ENCODE measurements at places on chromosomes 4 and X. TPM values are rescaled to one million over a fixed set of nuclear protein-coding genes. Genes with fewer than 3 reads are reported as not detected.

DNA sequence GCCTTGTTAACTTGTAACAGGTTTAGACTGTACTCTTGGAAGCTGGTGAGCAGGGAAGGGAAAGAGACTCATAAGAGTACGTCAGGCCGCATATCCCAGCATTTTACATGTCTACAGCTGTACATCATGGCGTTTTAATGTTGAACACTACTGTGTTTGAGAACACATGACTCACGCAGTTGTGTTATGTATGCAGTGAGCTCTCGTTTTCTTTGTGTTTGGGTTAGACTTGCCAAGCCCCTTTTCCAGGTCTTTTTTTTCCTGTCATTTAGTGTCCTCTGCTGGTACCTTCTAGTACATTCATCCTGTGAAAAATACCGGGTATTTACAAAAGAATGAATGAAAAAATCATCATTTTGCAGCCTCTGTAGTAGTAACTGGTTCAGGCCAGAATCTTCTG lies 35.3 kb downstream of the SMS start:
- DNase-seq = no peak

DNA sequence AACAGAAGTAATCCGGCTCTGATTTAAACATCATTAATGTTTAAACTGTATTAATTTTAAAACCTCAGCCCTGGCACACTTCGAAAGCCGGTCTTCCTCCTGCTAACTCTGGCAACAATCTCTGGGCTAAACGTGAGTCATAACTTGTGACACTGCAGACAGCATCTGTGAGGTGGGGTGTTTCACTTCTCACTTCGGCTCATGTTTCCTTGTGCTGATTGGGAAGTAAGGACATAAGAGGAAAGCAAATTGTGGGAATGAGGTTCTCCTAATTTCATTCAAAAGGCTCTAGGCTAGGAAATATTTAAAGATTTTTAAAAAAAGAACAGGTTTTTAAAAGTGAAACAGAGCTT lies 139.9 kb upstream of the USP9X start:
- DNase-seq = no peak

- no peak for DNase-seq
Observed at GRCh38 chr4:148173397-148174017, 268.7 kb downstream of the NR3C2 start.

GRCh38 chr4:122930862-122931261 lies 8.5 kb upstream of the NUDT6 start:
- no peak for DNase-seq

GRCh38 chr4:36516522-36517095 lies 235.2 kb downstream of the DTHD1 start:
- DNase-seq = no peak

GRCh38 chr4:150457802-150458201 lies 124.1 kb upstream of the MAB21L2 start:
- DNase-seq = no peak

DNA sequence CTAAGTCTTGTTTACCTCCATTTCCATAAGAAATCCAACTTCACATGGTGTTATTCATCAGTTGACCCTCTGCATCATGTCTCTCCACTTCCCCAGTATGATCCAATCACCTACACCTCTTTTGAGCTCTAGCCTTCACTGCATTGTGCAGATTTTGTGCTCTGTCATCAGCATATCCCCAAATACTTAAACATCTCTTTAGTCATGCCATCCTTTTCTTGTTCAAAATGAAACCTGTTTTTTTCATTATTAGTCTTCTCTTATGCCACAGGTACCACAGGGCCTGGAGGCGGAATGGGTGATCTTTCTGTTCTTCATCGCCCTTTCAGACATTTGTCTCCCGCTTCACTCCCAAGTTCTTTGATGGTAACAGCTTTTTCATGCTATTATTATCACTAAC lies 382.7 kb upstream of the GALNTL6 start:
- DNase-seq = no peak

DNA sequence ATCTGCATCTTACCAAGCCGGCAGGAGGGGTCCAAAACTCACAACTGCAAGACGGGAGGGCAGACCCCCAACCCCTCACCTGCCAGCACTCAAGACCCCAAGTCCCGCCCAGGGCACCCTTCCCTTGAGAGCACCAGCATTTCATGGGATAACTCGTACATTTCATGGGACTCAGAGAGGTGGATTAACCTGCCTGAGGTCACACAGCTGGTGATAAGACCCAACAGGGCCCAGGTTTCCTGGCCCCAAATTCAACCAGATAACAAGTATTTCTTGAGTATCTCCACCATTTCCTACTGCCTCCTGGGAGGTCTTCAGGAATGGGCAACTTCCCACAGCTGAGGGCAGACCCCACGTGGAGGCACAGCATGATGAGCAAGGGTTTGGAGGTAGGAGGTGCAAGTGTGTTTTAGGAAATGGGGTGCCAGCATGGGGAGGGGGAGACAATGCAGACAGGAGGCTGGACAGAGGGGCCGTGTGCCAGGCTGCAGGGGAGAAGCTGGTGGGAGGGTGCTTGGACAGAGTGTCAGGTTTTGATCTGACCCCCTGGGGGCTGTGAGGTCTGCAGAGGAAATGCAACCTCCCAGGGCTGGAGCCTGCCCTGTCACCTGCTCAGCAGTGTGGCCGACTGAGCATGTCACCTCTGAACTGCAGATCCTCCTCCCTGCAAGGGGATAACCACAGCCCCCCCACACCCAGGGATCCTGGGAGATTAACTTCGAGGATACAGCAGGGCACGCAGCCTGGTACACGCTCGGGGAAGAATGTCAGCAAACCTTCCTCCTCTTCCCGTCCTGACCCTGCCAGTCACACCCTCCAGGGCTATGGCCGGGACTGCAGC lies 4.4 kb downstream of the ADRA2C start:
- no peak for DNase-seq

- DNase-seq = no peak
Observed at GRCh38 chrX:114842181-114842580, 175.2 kb downstream of the IL13RA2 start.

- no peak for DNase-seq
Observed at GRCh38 chr4:189420572-189420971, 520.1 kb upstream of the FRG1 start.

DNA sequence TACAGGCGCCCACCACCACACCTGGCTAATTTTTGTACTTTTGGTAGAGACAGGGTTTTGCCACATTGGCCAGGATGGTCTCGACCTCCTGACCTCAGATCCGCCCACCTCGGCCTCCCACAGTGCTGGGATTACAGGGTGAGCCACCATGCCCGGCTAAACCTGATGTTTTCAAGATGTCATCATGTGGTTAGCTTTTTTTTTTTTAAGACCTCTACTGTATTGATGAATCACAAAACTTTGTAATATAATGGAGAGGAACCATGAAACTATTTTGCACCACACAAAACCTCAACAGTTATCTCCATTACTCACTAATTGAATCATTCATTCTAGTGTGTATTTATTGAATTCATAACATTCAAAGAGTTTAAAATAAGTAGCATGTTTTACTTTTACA lies 94.7 kb upstream of the NEIL3 start:
- DNase-seq = no peak

DNA sequence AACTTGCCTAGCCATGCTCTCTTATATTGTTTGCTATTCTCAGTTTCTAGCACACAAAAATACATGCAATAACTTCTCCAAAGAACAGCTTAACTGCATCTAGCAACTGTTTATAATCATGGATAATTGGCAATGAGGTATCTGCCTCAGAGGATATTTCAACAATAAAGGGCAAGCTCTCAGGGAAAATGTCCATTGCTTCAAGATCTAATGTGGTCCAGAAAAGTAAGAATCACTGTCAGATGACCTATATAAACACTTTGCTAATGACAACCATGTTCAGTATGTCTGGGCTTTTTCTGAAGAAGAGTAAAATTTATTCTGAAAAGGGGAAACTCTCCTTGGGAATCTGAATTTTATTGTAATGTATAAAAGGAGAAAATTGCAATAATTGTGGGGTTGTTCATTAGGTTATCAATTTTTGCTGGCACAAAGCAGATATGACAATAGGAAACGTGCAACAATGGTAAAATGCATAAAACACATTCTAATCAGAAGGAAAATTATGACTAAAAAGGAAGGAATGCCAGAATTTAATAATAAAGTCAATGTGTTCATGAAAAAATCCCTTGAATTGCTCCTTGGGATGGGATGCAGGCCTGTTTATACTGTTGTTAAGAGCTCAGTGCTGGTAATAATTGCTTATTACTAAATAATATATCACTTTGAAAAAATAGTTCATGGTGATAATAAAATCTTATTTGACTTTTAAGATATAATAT lies 90.3 kb downstream of the ANTXR2 start:
- no peak for DNase-seq

DNA sequence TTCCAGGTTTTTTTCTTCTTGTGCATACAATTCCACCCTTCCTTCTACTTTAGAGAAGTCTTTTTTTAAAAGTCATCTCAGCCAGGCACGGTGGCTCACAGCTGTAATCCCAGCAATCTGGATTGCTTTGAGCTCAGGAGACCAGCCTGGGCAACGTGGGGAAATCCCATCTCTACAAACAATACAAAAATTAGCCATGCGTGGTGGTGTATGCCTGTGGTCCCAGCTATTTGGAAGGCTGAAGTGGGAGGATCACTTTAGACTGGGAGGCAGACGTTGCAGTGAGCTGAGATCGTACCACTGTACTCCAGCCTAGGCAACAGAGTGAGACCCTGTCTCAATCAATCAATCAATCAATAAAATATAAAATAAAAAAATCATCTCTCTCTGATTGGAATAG lies 14.8 kb downstream of the ELOVL6 start:
- no peak for DNase-seq

GRCh38 chr4:130395871-130396270 lies 1299.9 kb downstream of the C4orf33 start:
- DNase-seq = no peak

GRCh38 chr4:176207839-176208238 lies 12.5 kb upstream of the SPATA4 start:
- DNase-seq = no peak

DNA sequence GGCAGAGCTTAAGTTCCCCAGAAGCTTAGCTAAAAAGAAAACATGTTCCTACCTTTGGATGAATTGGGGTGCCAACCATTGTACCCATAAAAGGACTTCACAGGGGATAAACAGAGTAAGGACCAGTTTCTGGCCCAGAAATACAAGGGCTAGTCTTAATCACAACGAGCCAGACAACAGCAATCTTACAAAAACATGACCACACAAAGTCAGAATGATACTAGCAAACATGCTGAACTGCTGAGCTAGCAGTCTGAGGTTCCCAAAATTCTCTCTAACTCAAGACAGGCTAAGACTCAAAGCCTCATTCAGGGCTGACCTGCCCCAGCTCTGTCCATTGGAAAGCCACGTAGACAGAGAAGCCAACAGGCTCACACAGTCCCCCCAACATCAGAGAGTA lies 40.3 kb downstream of the ATP11C start:
- no peak for DNase-seq

- DNase-seq = no peak
Observed at GRCh38 chrX:10111364-10112148, 45.2 kb upstream of the CLCN4 start.

- DNase-seq = no peak
Observed at GRCh38 chr4:154583677-154584076, 6.9 kb downstream of the FGA start.

- DNase-seq = no peak
Observed at GRCh38 chr4:151035328-151035727, 20.2 kb upstream of the LRBA start.

- DNase-seq = no peak
Observed at GRCh38 chr4:162803378-162803777, 363.3 kb downstream of the NAF1 start.

- no peak for DNase-seq
Observed at GRCh38 chr4:48467442-48467841, 15.7 kb upstream of the SLC10A4 start.

- no peak for DNase-seq
Observed at GRCh38 chrX:49147936-49148335, 14.6 kb upstream of the MAGIX start.

DNA sequence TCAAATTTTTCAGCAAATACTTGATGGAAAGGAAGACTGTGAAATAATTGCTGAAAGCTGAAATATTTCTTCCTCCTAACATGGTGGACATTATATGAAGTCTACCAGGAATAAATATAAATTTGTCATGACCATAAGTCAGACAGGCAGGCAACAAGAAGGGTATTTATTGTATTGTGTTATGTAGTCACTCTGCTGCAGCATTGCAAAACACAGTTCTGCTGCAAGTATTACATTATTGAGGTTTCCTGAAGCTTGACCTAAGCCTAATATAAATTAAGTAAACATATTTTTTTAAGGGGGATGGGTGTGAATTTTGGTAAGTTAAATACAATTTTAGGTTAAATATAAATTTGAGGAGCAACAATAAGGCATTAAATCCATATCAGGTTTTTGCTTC lies 60.2 kb upstream of the MAOA start:
- DNase-seq = no peak

- DNase-seq = no peak
Observed at GRCh38 chr4:113434247-113434587, 327.3 kb downstream of the CAMK2D start.

- no peak for DNase-seq
Observed at GRCh38 chr4:153170407-153170806, 33.8 kb upstream of the TRIM2 start.

DNA sequence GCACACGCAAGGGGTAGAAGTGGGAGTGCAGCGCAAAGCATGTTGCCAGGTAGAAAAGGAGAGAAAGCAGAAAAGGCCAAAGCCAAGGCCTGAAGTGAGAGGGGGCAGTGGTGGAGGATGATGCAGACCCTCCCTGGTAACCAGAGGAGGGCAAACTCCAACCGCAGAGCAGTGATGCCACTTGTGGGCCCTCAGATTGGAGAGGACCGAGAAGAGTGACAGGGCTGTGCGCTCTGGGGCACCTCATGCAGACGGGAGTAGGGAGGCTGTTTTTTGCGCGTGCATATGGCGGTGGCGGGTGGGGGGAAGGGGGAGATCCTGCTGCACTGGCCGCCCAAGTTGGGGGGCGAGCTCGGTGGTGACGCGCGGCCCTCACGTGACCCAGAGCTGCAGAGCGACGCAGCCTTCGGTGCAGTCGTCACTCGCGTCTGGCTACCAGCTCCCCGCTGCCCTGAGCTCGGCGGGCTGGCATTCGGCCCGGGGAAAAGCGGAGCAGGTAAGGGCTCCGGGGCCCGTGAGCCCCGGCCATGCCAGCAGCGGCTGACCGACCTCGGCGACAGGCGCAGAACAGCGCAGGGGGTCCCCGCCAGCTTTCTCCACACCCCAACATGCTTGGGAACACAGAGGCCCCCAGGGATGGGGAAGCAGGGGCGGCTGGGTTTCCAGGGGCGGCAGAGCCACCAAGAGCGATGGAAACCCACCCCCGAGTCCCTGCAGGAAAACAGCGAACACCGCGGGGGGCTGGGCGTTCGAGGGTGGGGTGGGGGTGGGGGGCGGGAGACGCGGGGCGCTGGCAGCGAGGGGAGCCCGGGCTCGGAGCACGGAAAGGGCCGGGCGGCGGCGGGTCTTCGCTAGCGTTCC lies at the start of gene BEX3:
BEX3 (plus strand) TSS at position 421 of the 861 bp plus-strand sequence. CDS start 984 bp downstream, outside the sequence.
- peak; percentile 16 for DNase-seq

- DNase-seq = no peak
Observed at GRCh38 chr4:118904935-118905334, 16.3 kb downstream of the SYNPO2 start.

The EPHA5 gene
- not detected for total RNA-seq

The COX7B gene
- 269 TPM for total RNA-seq

The GRIA2 gene
- not detected for total RNA-seq

The CD38 gene
- total RNA-seq = 32.8 TPM

The CHM gene
- total RNA-seq = 16.9 TPM

The CMC4 gene
- total RNA-seq = 4.8 TPM

The CXCL6 gene
- not detected for total RNA-seq

The PFKFB1 gene
- total RNA-seq = 0.27 TPM

Data from activated naive CD4-positive, alpha-beta T cell treated with anti-CD3 and anti-CD28 coated beads, Interleukin-2, amount 50 U/mL, for 72 hours (primary cell).